Hematopoietic multipotent progenitor cell treated with erythropoietin and hydrocortisone succinate and interleukin-3 and kit ligand, for 15 days (in vitro differentiated cells): ENCODE measurements at places on chromosomes 11 and 22.

DNA sequence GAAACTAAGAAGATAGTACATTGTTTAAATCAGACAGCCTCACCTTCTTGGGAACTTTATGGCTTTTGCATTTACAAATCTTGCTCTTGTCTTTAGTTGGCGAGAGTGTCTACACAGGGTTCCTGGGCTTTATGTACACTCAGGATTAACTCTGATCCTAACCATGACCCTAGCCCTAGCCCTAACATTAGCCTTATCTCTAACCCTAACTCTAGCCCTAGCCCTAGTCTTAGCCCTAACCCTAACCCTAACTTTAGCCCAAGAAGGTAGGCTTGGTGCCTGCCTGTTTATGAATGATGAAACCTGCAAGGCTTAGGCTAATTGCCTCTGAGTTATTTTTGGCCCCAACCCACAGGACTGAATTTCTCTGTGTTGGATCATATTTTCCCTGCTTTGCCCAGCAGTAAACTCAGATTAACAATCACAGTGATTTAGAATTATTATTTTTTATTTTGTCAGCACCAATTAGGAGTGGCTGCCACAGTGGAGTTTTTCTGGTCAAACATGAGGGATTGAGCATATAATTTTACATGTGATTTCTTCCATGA lies 44.1 kb upstream of the OR9Q1 start:
- no peak for DNase-seq

- no peak for DNase-seq
Observed at GRCh38 chr22:18991138-18991432, 55.0 kb upstream of the PRODH start.

DNA sequence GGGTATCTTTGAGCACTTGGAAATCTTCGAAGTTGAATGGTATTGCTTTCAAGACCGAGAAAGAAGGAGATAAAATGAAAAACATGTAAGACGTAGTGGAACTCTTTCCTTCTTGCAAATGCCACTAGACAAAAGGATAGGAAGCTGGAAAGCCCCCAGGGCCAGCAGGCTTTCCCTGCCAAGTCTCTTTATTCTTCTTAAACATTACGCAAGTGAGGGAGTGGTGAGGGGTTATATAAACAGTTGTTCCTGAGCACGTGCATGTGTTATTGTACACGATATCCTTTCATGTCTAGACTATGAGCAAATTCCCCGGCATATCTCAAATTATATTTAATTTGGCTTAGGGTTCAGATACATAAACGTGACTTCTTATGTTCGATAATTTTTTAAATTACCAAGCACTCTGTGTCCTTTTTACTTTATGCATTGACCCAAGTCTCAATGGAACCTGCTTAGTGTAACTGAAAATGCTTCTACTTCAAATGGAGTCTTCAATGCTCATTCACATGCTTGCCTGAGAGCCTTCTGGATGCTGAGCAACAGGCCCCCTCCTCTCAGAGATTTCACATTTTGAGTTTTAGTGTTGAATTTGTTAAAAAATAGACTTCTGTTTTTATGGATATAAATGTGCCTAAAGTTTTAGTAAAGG lies 59.0 kb downstream of the PPP2R1B start:
- DNase-seq = no peak

- DNase-seq = no peak
Observed at GRCh38 chr11:76321340-76321739, 59.6 kb downstream of the THAP12 start.

- DNase-seq = peak; percentile 86
Observed at GRCh38 chr22:29310863-29311339, 4.5 kb downstream of the GAS2L1 start.

- DNase-seq = no peak
Observed at GRCh38 chr11:8701891-8702597, 19.5 kb downstream of the RPL27A start.

- no peak for DNase-seq
Observed at GRCh38 chr11:19579957-19580356, 132.7 kb upstream of the NAV2 start.
